Astrocyte of the spinal cord (primary cell): ENCODE measurements at places on chromosomes 2 and 18.

GRCh38 chr2:119697290-119698020 lies 18.5 kb downstream of the TMEM177 start:
- no peak for DNase-seq

DNA sequence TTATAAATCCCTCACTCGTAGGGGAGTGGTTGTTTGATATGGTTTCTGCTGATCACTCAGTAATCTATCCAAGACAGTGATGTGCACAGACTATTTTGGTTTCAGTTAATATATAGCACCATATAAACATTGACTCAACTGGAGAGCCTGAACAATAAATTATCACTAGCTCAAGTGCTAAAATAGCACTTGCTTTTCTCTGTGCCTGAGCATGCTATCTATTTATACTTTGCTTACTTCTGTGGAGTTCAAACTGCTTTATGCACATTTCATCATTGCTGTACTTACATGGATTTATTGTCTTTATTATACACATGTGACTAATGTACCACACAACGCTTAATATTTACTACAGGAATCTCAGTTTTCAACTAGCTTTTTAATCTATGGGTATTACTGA lies 133.6 kb downstream of the BCL2 start:
- no peak for DNase-seq

- no peak for DNase-seq
Observed at GRCh38 chr2:136068581-136069227, 49.2 kb downstream of the CXCR4 start.

GRCh38 chr2:127701193-127701650 lies at the start of gene SFT2D3:
Gene SFT2D3 (plus strand): TSS chr2:127701497. CDS start chr2:127701529, 32 bp downstream.
- DNase-seq: peak; percentile 89

DNA sequence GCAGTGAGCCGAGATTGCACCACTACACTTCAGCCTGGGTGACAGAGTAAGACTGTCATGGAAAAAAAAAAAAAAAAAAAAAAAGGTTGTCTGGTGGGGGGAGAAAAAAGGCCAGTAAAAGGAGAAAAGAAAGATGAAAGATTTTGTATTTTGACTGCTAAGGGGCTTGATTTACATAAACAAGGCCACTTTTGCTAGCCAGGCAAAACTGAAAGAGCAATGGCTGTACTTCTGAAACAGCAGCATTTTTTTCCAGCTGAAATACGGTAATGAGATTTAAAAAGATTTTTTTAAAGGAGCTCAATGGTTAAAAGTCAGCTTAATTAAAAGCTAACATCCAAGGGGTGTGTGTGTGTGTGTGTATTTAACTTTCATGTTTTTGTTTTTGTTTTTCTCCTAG lies 11.3 kb upstream of the OXER1 start:
- DNase-seq: no peak

DNA sequence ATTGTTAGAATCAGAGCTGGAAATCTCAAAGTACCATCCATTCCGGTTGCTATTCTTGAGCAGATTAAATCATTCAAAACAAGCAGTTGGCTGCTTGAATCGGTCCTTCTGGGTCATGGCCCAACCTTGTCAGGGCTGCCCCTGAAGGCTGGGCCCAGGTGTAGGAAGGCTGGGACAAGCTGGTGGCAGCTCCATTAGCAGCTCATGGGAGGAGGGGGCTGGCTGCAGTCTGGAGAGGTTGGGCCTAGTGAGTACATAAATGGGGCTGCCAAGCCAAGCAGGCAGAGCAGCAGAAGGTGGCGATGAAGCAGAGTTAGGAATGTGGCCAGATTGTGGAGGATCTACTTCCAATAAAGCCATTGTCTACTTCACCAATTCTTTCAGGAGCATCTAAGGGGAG lies 81.4 kb downstream of the ADCYAP1 start:
- DNase-seq: no peak

- DNase-seq: peak; percentile 68
Observed at GRCh38 chr2:11995456-11995855, 249.0 kb downstream of the LPIN1 start.

DNA sequence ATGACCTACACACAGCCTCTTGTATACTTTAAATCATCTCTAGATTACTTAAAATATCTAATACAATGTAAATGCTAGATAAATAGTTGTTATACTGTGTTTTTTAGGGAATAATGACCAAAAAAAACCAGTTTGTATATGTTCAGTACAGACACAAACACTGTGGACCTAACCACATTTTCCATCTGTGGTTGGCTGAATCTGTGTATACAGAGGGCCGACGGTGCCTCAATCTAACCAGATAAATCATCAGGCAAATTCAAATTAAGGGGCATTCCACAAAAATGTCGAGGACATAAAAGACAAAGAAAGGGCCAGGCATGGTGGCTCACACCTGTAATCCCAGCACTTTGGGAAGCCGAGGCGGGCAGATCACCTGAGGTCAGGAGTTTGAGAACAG lies 14.1 kb downstream of the MGAT4A start:
- DNase-seq: no peak

- no peak for DNase-seq
Observed at GRCh38 chr2:190031969-190032618, 30.4 kb downstream of the MSTN start.

DNA sequence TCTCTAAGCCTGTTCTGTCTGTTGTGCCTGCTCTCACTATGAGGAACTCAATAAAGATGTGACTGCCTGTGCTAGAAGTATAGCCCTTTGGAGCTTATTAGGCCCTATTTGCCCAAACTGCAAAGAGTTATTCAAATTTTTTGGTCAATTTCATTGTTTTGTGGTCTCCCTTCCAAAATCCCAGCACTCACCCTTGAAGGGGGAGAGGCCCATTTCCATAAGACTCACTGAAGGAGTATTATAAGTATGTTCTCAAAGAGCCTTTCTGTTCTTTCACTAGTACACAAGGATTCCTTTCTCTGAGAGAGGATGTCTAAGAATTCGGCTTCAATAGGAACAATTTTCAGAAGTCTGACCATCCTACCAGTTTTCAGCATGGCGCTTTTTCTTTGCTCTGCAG lies 641.9 kb upstream of the REG3G start:
- no peak for DNase-seq

- DNase-seq: no peak
Observed at GRCh38 chr2:150431561-150432311, 55.7 kb downstream of the RND3 start.

GRCh38 chr2:227653419-227653818 lies 13.2 kb upstream of the SCYGR5 start:
- DNase-seq: no peak

DNA sequence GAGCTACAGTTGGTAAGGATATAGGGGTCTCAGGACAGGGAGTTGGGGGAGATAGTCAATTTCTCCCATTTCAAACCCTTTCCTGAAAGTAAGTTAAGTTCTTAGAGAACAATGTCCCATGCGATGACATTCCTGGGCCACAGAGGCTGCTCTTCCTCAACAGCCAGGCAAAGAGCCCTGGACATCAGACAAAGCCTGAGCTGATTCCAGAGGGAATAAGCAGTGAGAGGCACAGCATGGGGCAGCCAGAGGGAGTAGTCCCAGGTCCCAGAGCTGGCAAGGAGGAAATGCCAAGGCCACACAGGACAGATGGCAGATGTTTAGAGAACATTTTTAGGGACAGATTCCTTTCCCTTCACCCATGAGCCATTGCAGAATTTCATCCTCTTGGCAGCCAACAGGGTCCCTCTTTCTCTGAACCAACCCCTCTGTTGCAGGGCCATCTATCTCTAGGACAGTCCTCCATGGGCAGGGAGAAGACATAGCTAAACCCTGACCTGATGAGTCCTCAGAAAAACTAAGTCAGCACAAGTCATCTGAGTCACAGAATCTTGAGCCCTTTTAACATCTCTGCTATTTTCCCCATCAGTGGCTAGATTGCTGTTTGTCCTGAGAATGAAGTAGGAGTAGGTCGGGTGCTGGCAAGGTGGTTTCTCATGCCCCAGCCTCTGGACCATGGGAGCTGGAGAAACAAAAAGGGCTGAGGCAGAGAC lies 81.6 kb upstream of the STPG4 start:
- DNase-seq: no peak

GRCh38 chr18:54506516-54507261 lies 84.4 kb upstream of the DYNAP start:
- DNase-seq: no peak

DNA sequence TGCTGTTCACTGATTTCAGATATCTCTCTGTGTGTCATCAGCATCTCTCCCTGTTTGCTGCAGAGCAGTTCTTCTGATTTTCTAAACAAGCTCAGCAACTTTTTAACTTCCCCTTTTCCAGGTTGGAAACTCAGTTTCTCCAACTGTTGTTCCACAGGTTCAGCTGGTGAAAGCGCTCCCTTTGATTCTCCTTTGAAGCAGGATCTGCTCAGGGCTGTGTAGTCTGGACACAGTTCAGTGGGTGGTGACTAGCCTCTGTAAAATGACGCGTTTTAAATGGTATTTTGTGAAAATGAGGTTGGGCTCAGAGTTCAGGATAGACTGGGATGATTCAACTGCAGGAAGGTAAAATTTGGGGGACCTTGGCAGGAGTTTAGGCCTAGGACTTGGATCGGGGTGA lies 106.3 kb downstream of the TRIM43 start:
- peak; percentile 3 for DNase-seq

DNA sequence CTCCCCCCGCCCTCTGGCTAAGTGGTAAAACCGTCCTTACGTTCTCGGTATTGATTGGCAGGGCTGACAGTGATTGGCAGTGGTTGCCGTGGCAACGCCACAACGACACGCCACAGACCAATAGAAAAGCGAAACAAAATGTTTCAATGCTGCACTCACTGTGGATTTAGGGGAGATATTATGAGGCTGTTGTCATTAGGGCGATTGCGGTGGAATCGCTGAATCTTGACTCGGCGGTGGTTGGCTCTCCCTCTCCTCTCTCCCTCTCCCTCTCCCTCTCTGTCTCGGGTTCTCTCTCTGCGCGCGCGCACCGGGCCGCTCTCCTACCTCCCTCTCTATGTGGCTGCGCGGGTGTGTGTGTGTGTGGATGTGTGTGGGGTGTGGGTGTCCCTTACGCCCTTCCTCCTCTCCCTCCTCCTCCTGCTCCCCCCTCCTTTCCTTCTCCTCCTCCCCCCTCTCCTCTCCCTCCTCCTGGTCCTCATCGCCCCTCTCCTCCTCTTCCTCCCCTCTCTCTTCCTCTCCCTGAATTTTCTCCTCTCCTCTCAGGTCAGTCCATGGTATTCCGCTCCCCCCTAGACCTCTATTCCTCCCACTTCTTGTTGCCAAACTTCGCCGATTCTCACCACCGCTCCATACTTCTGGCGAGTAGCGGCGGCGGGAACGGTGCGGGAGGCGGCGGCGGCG lies at the start of gene SIX3:
TSS of gene SIX3 (plus strand) at position 152 of the 684 bp plus-strand sequence. CDS start at position 555, 403 bp downstream.
- no peak for DNase-seq

GRCh38 chr18:45109271-45109670 lies 428.6 kb downstream of the SETBP1 start:
- no peak for DNase-seq

GRCh38 chr2:122758967-122759366 lies 1003.5 kb downstream of the TSN start:
- DNase-seq: no peak
